ENCODE measurements at places on chromosomes 5 and 9. TPM values are rescaled to one million over a fixed set of nuclear protein-coding genes. Genes with fewer than 3 reads are reported as not detected.

- peak; percentile 70 for DNase-seq
Observed at GRCh38 chr5:157718519-157718918, 12.7 kb upstream of the THG1L start.

GRCh38 chr5:89758146-89758545, 651.4 kb downstream of the CETN3 start:
- DNase-seq = no peak

DNA sequence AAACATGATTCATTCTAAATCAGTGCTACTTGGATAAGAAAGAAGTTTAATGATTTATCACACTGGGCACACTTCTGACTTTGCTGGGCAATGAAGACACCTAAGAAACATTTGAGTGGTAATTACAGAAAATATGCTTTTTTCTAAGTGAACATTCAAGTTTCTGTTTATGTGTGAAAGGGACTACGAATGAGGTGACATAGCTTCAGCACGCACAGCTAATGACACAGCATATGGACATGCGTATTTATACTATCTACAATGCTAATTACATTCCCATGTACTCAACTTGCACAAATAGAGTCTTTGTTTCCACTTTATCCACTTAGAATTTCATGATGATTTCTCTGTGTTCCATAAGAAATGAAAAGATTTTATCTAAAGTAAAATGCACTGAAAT, 40.6 kb downstream of the FREM1 start:
- no peak for DNase-seq

DNA sequence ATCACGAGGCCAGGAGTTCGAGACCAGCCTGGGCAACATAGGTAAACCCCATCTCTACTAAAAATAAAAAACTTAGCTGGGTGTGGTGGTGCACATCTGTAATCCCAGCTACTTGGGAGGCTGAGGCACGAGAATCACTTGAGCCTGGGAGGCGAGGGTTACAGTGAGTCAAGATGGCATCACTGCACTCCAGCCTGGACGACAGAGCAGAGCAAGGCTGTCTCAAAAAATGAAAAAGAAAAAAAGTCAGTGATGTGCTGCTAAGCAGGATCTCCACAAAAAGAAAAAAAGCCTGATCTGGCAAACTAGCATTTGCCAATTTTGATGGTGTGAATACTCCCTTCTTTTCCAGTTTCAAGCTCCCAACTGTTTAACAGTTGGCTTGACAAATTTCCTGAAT, 21.9 kb downstream of the F2R start:
- DNase-seq = no peak

GRCh38 chr5:172098883-172099282, 89.1 kb downstream of the STK10 start:
- DNase-seq = no peak

DNA sequence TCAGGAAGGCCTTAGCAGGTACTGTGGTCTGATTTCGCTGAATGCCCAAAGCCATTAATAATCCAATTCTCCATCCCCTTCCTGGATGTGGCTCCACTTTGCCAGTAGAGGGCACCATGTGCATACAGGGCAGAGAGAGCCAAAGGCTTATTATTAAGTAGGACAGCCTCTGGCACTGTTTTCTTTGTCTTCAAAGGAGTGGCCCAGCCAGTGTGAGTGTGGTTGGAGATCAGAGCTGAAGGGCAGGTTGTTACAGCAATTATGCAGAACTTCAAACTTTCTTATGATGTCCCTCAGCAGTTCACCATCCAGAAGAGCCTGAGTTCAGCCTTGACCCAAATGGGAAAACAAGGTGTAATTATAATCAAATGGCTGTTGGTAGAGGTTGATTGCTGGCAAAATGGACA, 38.6 kb upstream of the CEMIP2 start:
- peak; percentile 88 for DNase-seq

The FBP2 gene
- not detected for total RNA-seq

The RPP25L gene
- 31.6 TPM for total RNA-seq
